ENCODE measurements at places on chromosomes 7 and 10.

GRCh38 chr10:75542084-75542483 lies 110.7 kb downstream of the LRMDA start:
- no peak for DNase-seq

DNA sequence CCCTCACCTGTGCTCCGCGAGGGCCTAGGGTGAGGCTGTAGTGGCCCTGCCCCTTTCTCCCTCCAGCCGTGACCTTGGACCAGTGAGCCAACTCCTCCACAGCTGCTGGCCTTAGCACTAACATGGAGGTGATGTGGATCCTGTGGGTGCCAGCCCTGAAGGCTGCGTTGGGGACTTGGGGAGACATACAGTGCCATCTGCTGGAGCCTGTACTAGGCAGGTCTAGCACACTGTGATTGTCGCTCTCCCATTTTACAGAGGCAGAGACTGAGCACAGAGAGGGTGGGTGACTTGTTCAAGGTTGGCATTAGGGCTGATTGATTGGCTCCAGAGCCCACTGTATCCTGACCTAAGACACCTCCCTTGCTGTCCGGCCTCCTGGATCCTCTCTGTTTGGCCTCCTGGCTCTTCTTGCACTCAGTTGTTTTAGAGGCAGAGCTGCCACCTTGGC lies 37.6 kb downstream of the PRF1 start:
- DNase-seq = no peak

DNA sequence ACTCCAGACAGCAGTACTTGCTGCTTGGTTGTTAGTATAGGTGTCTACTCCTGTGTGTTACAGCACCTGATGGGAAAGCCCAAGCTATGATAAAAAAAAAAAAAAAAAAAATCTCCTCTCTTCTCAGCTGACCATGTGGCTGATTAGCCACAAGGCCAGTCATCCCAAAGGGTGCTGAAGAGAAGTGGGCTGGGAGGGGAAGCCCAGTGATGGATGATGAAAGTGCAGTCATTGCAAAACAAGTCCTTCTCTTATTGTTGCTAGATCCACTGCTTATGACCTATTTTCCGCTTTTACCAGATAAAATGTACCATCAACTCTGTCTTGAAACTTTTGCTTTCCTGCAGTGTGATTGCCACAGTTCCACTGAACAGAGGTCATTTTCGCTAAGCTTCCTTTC lies 1092.5 kb upstream of the C7orf33 start:
- DNase-seq = no peak

GRCh38 chr7:15795393-15795792 lies 108.9 kb upstream of the MEOX2 start:
- no peak for DNase-seq

GRCh38 chr10:93413252-93413689 lies 68.9 kb downstream of the MYOF start:
- peak; percentile 6 for DNase-seq

GRCh38 chr10:133274751-133275683 lies 1.7 kb downstream of the ADAM8 start:
- DNase-seq = peak; percentile 80

GRCh38 chr7:148500978-148501377 lies 89.6 kb upstream of the C7orf33 start:
- no peak for DNase-seq

GRCh38 chr10:113557903-113558321 lies 5.1 kb downstream of the HABP2 start:
- no peak for DNase-seq

DNA sequence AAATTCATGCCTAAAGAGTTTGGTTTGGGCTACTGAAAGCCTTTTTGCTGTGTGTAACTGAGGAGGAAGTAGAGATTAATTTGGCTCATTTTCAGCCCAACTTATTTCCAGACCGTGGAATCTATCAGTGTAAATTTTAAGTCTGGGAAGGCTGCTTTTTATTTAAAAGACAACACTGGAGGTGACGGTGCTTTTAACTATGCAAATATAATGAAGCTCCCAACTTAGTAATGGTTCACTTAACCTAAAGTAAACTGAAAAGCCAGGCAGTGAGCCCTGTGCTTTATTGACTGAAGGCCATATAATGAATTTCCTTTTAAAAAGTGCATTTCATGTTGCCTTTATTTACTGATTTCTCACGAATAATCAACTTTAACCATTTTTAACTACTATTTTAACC lies 127.2 kb downstream of the NPY start:
- no peak for DNase-seq

GRCh38 chr10:102235598-102235920 lies 5.8 kb downstream of the PITX3 start:
- DNase-seq = no peak
